ENCODE measurements at places on chromosomes 2 and 18.

DNA sequence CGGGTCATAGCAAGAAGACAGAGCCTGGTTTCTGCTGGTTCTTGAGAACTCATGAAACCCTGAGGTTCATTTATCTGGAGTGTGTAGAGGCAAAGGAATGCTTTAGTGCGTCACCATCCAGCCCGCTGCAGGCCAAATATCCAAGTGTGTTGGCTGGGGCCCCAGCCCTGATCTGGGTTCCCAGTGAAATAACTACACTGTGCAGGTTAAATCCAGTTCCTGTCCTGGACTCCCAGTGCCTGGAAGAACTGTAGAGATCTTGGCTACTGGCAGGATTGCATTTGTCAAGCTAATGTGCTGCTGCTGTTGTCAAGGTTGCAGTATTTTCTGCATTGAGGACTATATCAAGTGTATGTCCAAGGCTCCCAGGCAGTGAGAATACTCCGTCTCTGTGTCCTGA, 89.9 kb downstream of the MAPK4 start:
- DNase-seq = no peak

DNA sequence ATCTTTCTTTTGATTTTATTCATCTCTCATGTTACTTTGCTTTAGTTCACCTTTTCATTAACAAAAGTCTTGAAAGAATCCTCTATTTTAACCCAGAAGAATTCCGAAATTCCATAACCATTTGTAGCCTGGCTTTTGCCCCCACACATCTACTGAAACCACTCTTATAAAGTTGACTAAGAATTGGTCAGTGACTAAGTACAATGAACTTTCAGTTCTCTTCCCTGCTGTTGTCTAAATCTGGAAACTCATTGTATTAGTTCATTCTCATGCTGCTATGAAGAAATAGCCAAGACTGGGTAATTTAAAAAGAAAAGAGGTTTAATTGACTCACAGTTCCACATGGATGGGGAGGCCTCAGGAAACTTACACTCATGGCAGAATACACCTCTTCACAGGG, 49.9 kb upstream of the PNPT1 start:
- DNase-seq = no peak

DNA sequence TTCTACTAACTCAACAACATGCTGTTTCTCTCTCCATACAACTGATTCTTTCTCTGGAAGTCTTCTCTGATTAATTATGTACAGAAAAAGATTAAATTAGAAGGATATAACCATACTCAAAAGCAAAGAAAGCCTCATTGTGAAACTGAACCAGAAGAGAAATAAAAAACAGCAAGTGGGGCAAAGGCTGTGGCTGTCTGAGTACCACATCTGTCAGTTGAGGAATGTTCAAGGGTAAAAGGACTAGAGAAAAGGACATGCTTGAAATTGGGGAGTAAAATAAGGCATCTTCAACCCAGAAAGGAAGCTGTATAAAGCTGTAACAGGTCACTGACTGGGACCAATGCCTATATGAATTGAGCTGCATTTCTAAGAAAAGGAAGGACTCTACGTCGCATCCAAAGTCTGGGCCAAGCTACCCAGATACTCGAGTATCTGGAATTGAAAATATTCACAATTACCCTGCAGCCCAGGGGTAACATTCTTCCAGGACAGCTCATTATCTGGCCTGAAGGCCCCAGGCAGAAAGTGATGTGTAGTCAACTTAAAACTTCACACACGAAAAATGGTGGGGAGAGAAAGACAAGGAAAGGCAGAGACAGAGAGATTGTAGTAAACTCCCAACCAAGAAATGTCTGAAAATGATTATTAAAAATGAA, 356.0 kb upstream of the GALNT5 start:
- no peak for DNase-seq

GRCh38 chr2:222451224-222451674, 26.9 kb downstream of the SGPP2 start:
- no peak for DNase-seq

- no peak for DNase-seq
Measured at GRCh38 chr18:48861181-48861708, 89.5 kb downstream of the SMAD7 start.

- no peak for DNase-seq
Measured at GRCh38 chr18:9422816-9423519, 52.3 kb upstream of the RALBP1 start.

DNA sequence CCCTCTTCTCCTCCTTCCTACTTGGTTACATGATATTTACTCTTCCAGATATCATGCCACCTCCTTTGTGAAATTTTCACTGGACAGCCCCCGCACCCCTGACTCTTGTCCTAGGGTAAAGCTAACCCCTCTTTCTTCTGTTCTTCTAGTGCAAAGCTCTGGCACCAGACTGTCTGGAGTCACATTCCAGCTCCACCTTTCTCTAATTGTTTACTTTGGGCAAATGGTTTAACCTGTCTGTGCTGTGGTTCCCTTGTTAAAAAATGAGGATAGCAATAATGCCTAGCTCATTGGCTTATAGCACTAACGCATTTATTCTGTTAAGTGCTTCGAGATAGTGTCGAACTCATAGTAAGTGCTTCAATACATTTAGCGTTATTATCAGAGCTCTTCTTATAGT, 306.2 kb downstream of the ALK start:
- DNase-seq = no peak

GRCh38 chr2:239348563-239349452, 52.0 kb downstream of the HDAC4 start:
- DNase-seq = no peak

DNA sequence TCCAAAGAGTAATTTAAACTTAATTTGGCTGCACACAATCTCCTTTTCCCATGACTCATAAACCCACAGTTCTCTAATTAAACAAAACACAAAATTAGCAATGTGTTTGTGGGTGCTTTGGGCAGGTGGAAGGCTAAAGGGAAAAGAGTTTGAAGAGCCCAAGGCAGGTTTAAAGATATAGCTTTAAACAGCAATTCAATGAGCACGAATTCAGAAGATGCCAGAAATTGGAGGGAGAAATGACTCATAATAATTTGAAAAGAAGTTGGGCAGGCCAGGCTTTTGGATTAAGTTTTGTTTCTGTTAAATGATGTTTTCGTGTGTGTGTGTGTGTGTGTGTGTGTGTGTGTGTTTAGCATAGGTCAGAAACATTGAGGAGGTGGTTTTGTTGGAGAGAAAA, 594.8 kb upstream of the ZEB2 start:
- no peak for DNase-seq

DNA sequence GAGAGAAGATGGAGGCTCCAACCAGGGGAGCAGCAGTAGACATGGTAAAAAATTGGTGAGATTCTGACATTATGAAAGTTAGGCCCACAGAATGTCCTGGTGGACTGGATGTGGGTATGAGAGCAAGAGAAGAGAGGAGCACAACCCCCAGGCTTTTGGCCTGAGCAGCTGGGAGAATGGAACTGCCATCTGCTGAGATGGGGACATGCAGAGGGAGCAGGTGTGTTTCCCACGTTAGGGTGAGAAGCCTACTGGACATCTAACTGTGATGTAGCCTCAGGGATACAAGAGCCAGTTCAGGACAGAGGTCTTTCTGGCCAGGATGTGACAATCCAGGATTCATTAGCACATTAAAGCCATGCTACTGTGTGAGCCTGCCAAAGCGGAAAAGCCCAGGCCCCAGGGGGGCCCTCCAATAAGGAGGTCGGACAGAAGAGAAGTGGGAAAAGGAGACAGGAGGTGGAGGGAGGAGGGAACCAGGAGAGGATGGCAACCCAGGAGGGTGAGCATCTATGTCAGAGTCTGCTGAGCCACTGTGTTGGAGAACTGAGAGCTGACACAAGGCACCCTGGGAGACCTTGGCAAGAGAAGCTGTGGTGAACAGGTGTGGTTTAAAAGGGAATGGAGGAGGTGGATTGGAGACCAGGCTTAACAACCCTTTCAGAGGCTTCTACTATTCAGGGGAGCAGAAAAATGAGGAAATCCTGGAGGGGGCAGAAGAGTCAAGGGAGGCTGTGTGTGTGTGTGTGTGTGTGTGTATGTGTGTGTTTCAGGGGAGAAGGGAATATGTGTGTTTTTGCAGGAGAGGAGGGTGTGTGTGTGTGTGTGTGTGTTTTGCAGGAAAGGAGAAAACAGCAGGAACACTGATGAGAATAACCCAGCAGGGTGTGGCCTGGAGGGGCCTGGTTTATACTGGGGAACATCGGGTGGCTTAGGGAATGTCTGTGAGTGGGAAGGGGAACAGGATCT, 10.5 kb downstream of the CYB5A start:
- DNase-seq = no peak

- DNase-seq = no peak
Measured at GRCh38 chr2:18282026-18282425, 278.4 kb downstream of the RDH14 start.

DNA sequence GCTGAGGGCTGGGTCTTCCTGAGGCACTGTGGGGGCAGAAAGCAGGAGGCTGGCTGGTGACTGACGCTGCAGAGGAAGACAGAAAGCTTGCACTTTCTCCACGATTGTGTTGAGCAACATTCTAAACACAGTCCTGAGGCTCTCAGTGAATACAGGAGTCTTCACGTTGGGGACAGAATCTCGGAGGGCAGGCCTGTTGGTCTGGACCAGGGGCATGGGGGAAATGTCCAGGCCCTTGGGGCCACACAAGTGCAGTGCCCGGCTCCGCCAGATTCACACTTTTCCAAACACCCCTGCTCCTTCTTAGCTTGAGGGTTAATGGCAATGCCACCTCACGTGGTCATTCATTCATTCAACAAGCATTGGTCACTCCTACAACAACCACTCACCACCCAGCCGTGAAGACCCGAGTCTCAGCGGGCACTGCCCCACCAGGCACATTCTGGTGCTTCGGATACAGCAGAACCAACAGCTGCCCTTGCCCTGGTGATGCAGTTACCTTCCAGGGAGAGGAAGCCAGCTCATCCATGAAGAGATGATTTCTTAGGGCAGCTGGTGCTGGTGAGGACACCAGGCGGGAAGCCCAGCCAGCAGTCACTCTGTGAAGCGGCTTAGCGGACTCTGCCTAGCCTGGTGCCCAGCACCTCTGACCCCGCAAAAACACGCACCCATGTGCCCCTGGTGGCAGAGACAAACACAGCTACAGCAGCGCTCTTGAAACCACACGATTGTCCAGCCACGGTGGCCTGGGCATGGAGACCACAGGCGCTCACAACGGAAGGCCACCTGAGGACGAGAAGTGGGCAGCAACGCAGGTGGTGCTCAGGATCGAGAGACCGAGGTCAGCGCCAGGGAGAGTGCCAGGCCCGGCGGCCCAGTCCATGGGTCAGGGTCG, 10.9 kb upstream of the GPC1 start:
- no peak for DNase-seq

DNA sequence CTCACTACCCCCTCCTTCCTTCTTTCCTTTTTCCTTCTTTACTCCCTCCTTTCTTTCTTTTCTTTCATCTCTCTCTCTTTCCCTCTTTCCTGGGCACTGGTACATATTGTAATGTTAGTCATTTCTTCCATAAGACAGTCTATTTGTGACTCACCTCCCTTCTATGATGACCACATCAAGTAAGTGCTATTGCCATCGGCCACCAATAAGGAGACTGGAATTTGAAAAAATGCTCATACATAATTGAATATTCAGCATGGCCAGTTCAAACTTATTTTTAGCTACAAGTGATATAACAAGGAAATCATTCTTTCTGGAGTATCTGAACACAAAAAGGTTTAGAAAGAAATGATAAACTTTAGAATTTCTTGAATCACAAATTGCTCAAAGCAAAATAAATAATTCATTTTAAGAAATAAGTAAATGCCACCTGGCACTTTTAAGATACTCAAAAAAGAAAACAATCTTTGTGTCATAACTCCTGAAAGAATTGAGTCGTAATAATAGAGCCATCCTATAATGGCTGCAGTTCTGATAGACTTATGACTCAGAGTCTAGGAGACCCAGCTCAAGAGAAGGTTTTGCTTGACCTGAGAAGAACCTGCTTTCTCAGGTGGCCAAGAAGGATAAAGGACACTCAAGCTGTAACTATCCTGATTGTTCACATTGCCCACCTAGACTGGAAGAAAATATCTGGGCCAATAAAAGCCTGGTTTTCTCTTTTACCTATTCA, 51.6 kb upstream of the CCBE1 start:
- no peak for DNase-seq

DNA sequence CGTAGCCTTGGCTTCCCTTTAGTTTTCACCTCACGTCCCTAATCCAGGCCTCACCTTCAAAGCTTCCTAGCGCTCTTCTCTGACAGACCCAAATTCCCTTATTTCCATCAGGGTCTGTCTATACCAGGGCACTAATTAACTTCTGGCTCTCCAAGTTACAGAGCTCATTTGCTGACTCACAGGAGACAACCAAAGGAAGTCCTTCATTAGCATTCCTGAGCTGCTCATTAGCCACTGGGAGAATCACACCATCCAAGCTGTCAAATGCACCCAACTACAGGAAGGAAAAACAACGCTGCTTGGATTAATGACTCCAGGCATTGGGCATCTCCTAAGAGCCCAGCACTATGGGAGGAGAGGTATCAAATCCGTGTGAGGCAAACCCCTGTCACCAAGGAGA, 109.8 kb upstream of the ALK start:
- no peak for DNase-seq

DNA sequence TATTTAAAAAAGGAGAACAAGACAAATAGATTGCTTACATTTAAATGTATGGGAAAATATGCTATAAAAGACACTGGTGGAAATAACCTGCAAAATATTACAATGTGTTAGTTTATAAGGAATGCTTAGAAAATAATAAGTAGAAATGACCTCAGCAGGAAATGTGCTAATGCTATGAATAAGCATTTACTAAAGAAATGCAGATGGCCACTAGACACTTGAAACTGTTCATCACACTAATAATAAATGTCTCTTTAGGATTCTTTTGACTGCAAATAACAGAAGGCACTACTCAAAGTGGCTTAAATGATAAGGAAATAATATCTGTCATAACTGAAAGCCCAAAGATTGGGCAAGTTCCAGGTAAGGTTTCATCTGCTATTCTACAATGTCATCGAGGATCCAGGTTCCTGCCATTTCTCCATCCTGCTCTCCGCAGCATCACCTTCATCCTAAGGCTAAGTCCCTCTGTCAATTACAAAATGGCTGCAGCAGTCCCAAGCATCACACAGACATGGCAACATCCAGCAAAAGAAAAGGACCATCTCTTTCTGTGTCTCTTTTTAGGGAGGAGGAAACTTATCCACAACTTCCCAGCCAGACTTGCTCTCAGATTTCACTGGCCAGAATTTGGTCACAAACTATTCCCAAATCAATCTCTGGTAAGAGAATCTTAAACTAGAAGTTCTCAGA, 21.9 kb downstream of the METTL8 start:
- DNase-seq = no peak

- DNase-seq = no peak
Measured at GRCh38 chr2:17894556-17894955, 16.1 kb downstream of the KCNS3 start.

DNA sequence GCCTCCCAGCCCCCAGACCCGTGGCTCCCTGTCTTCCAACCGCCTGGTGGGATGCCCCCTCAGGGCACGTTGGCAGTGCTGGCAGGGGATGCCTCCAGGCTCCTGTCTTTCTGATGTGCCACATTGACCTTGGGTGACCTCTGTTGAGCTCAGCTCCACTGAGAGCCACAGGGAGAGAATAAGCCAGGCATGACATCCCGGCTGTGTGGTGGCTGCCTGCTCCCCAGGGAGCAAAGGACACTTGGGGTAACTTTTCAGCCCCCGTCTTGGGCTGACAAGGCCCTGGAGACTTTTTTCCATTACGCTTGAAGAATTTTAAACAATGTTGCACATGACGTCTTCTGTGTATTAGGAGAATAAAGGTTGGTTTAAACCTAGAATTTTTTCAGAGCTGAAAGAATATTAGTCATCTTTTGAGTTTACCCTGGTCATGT, 246.0 kb downstream of the TSN start:
- DNase-seq = no peak
